ENCODE measurements at places on chromosomes 7 and 10.
A peak's percentile ranks its signal among the peaks of the same experiment; 100 is the strongest.

- no peak for DNase-seq
Observed at GRCh38 chr7:94409200-94409948, 14.7 kb downstream of the COL1A2 start.

- no peak for DNase-seq
Observed at GRCh38 chr10:4083509-4084003, 298.5 kb upstream of the KLF6 start.

GRCh38 chr10:101573885-101574753, 13.9 kb downstream of the POLL start:
- DNase-seq: no peak

GRCh38 chr7:19558527-19558926, 150.3 kb downstream of the POLR1F start:
- no peak for DNase-seq

DNA sequence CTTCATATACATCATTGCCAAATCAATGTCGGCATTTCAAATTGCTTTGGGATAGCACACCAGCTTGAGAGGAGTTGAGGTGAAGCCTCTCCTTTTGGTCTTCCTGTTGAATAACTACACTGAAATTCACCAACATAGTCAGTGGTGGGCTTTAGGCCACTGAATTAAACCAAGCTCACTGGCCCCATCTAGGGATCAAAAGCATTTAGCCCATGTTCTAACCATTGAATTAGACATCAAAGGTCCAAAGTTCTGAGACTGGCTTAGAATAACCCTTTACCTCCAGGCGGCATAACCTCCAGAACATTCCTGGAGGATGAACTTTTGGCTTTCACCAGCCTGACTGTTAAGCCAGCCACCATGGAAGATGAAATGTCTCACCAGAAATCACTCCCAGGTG, 54.6 kb downstream of the BPGM start:
- DNase-seq: peak; percentile 28

- no peak for DNase-seq
Observed at GRCh38 chr7:28018856-28019465, 161.6 kb downstream of the JAZF1 start.

DNA sequence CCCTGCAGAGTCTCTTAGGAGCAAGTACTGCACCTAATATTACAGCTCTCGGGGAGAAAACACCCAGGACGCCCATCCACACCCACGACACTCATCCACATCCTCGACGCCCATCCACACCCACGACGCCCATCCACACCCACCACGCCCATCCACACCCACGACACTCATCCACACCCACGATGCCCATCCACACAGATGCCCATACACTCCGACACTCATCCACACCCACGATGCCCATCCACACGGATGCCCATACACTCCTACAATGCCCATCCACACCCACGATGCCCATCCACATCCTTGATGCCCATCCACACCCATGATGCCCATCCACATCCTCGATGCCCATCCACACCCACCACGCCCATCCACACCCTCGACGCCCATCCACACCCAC, 503.1 kb downstream of the PTPRN2 start:
- no peak for DNase-seq

GRCh38 chr7:129969881-129970446, 17.2 kb upstream of the UBE2H start:
- no peak for DNase-seq

DNA sequence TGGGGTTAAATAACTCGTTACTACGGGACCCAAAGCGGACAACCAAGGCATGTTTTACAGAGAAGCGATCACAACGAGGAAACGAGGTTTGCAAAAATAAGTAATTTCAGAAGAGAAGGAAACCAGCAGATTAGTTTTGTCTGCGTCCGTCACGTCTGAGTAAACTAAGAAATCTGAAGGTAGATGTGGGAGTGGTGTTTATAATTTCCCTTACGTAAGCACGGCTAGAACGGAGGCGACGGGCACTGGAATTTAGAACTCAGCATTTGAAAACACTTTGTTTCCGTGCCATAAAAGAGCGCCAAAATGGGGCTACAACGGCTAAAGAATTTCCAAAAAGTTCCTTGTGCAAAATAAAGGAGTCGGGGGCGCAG, 718 bp upstream of the UMAD1 start:
- DNase-seq: peak; percentile 67

DNA sequence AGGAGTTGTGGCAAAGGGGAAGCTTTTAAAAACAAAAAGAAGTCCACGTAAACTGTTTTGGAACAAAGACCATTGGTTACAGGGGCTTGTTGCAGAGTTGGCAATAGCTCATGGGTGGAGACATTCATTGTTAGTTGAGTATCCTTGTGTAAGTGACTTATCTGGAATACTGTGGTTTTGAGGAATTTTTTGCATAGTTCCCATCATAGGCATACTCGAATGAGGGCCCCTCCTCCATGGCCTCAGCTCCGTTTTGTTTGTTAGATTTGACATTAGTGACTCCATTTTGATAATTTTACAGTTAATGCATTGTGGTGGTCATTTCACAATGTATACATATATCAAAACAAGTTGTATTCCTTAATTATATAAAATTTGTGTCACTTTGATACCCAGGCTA, 12.8 kb upstream of the SMKR1 start:
- DNase-seq: no peak

DNA sequence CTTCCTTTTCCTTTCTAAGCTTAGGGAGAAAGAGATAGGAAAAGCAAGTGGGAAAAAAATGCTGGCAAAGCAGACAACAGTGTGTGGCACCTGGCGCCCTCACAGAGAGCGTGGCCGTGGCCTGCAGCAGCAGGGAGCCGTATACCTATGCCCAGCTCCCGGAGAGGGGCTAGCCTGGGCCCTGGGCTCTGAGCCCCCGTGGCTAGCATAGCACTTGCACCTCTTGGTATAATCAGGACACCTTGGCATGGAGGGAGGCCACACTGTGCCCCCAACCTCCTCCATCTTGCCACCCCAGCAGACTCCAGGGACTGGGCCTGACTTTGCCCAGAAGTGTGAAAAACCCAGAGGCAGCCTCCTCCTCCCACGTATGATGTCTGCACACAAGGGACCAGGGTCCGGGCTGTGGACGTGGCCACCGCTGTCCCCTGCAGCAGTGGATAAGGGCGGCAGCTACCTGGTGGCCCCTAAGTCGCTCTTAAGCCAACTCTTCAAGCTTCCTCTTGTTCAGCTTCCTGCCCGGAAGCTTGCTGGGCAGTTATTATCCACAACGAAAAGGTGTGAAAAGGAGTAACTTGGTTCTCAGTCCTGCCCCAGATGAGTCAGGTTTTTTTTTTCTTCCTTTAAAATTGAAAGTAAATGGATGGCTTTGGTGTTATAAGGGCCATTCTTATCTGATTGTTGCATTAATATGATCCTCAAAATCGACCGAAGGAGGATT, 249.1 kb upstream of the PITRM1 start:
- peak; percentile 14 for DNase-seq

GRCh38 chr10:3248526-3249306, 76.1 kb upstream of the PITRM1 start:
- peak; percentile 20 for DNase-seq

GRCh38 chr7:77823787-77824186, 25.2 kb downstream of the PHTF2 start:
- no peak for DNase-seq
